CD4-positive, alpha-beta T cell (primary cell): ENCODE measurements at places on chromosomes 2 and 18. TPM values are rescaled to one million over a fixed set of nuclear protein-coding genes. Genes with fewer than 3 reads are reported as not detected.

The INHBB gene
- total RNA-seq: not detected

The G6PC2 gene
- total RNA-seq: not detected

The NAT8 gene
- not detected for total RNA-seq

The SPRED2 gene
- total RNA-seq: 2.8 TPM

DNA sequence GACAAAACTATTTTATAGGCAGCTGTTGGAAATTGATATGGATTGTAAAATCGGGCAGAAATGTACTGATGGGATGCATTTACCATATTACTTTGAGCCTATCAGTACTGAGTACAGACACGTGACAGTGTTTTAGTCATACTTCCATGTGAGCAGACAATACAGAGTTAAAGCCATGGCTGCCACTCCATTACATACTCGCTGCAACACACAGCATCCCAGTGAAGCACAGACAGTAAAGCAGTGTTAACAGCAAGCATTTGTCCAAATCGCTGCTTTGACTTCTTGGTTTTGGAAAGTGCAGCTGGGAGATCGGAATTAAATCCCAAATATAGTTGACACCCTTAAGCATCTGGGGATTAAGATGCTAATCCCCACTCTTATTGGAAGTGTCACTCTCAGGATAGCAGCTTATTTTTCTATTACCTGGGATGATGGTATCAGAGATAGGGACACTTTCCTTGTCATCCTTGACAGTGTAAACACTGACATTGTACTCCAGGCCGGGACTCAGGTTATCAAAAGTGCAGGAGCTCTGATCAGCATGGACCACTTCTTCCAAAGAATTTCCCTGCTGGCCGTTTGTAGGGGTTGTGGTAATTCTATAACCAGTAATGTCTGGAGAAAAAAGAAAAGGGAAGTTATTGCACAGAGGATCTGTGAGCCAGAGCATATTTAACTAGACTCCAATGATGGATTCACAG is 41.6 kb downstream of the FN1 start:
- no peaks in the 10 kb centered on the region for H3K36me3 ChIP-seq
- no peaks in the 10 kb centered on the region for H3K4me1 ChIP-seq
- H3K4me3 ChIP-seq: no peak overlapping the region
- no peak overlapping the region for H3K27ac ChIP-seq
- H3K27me3 ChIP-seq: no peaks in the 10 kb centered on the region
- no peak for DNase-seq

DNA sequence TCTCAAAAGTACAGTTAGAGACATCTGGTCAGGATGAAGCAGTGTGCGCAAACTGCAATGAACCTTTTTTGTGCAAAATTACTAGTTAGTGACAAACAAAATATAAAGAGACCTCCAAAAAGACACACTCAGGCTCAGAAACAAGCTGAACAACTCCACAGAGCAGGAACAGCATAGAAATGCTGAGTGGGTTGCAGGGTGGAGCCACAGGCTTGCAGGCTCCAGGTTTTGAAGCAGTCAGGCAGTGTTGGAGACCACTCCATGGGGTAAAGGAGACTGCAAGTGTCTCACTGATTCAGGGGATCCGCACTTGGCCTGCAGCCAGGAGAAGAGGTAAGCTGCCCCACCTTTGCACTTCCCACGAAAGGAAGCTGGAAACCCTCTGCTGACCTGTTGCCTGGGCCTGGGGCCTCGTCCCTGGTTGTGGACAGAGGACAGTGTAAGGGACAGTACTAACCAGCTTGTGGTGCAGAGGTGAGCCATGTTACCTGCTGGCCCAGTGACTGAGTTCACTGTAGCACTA is 36.4 kb downstream of the CFAP221 start:
- H3K4me3 ChIP-seq: no peak overlapping the region
- H3K27me3 ChIP-seq: no peaks in the 10 kb centered on the region
- no peak overlapping the region for H3K27ac ChIP-seq
- H3K36me3 ChIP-seq: no peaks in the 10 kb centered on the region
- no peaks in the 10 kb centered on the region for H3K4me1 ChIP-seq

DNA sequence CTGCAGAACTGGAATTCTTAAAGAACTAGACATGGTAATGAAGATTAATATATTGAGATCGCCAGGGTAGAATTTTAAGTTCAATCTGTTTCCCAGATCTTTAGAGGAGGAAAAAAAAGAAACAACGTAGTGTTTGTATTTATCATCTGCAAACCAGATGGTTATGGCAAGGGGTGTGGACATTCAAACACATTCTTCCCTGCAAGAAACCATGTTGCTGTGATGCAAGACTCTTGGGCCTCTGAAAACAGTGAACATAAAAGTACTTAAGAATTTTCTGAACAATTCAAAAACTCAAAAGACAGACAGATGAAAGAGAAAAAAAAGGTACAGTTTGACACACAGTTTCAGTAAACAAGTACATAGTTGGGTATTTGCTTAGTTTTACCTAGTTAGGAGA is 35.6 kb downstream of the COL5A2 start:
- H3K4me1 ChIP-seq: no peaks in the 10 kb centered on the region
- no peak overlapping the region for H3K27ac ChIP-seq
- no peaks in the 10 kb centered on the region for H3K27me3 ChIP-seq
- no peak for DNase-seq
- H3K36me3 ChIP-seq: no peaks in the 10 kb centered on the region

DNA sequence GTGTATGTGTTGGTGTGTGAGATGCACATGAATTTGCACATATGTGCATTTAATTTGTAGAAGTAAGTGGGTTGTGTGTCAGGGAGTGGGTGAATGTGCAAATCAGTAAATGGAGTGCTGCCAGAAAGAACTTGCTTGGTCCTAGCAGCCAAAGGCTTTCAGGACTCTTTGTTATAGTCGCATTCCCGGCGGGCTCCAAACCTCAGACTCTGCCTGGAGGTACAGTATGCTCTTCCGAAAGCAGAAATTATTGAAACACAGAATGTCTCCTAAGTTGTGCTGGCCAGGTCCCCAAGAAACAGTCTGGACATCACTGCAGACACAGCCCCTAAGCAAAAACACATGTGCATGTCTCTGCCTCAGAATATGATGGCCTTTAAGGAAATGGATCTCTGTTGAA is 232.4 kb downstream of the INSIG2 start:
- DNase-seq: no peak
- H3K4me1 ChIP-seq: no peaks in the 10 kb centered on the region
- no peak overlapping the region for H3K27ac ChIP-seq
- H3K4me3 ChIP-seq: no peak overlapping the region
- peaks cover 11% of the 10 kb centered on the region for H3K27me3 ChIP-seq

DNA sequence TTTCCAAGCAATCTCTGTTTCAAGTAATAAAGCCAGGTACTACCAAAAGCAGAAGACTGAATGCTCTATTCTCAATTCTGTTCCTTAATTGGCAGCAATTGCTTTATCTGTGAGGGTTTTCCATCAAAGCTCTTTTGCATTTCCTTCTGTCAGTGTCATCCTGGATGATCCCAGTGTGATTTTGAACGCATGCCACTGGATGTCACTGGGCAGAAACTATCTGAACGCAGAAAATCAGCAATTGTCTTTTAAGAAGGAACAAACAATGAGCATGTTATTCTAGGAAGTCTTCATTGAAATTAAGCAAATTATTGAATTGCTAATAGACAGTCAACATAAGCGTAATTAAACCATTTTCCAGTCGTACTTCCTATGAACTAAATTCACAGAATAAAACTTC is 259.0 kb upstream of the REG3G start:
- no peak overlapping the region for H3K4me3 ChIP-seq
- no peaks in the 10 kb centered on the region for H3K36me3 ChIP-seq
- no peak for DNase-seq
- no peak overlapping the region for H3K27ac ChIP-seq
- H3K4me1 ChIP-seq: no peaks in the 10 kb centered on the region

DNA sequence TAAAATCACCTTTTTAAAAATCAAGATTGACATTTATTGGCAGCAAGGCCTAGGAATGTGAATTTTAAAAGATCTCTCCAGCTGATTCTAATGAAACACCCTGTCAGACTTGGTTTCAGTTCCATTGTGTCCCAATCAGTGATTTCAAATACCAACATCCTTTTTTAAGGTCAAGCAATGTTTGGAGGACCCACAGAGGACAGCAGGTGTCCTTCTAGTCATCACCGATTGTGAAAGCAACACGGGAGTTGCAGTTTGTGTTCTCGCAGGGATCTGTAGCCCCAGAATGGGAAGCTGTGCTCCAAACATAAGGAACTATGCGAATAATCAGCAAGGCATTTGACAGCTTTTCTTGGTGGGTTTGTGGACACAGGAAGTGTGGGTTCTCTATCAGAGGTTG is 4.5 kb upstream of the KIDINS220 start:
- peaks cover 2% of the 10 kb centered on the region for H3K27me3 ChIP-seq
- H3K4me1 ChIP-seq: peaks cover 8% of the 10 kb centered on the region
- H3K36me3 ChIP-seq: no peaks in the 10 kb centered on the region
- no peak overlapping the region for H3K4me3 ChIP-seq

DNA sequence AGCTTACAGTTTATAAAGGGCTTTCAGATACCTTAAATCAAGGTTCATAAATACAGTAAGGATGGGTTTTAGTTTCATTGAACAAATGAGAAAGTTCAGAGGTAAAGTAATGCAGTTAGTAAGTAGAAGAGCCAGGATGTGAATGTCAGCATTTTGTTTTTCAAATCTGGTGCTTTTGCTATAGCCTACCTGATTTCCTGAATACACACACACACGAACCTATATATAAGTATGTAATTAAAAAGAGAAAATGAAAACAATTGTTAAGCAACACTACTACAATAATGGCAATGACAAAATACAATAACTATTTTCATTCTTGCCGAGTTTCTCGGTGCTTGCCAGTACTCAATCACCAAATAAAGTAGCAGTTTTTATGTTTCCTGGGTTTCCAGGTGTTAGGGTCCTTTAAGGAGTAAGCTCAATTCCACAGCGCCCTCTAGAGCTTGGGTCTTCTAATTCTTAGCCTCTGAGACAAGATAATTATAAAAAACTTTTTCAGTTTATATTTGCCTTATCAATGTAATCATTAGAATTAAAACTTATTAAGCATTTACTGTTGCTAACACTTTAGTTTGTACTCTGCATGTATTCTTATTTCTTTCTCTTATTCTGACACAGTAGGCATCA is 512.9 kb upstream of the ACVR2A start:
- no peak for DNase-seq
- no peaks in the 10 kb centered on the region for H3K27me3 ChIP-seq
- no peaks in the 10 kb centered on the region for H3K4me1 ChIP-seq
- H3K36me3 ChIP-seq: no peaks in the 10 kb centered on the region

- H3K4me1 ChIP-seq: no peaks in the 10 kb centered on the region
- H3K27me3 ChIP-seq: no peaks in the 10 kb centered on the region
- no peak overlapping the region for H3K27ac ChIP-seq
- H3K4me3 ChIP-seq: no peak overlapping the region
- no peak for DNase-seq
Measured at GRCh38 chr2:189770590-189771322, 8.2 kb upstream of the OSGEPL1 start.

GRCh38 chr2:122868646-122869275 is 1113.3 kb downstream of the TSN start:
- no peak for DNase-seq
- H3K27me3 ChIP-seq: no peaks in the 10 kb centered on the region
- no peak overlapping the region for H3K27ac ChIP-seq

DNA sequence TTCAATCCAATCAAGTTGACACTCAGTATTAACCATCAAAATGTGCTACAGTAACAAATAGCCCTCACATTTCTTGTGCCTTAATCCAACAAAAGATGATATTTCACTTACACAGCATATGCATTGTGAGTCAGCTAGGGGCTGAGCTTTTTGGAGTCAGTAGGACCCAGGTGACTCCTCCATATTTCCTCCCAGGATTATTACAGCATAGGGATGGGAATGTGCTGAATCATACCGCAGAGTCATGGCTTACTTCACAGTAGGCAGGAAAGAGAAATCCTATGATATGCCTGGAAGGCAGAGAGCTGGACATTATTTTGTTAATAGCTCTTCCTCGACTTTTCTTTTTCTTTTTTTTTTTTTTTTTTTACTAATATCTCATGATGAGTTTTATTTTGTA is 153.3 kb downstream of the TMEM182 start:
- no peaks in the 10 kb centered on the region for H3K36me3 ChIP-seq
- no peak overlapping the region for H3K4me3 ChIP-seq
- H3K27me3 ChIP-seq: no peaks in the 10 kb centered on the region
- no peak for DNase-seq
- H3K4me1 ChIP-seq: no peaks in the 10 kb centered on the region

DNA sequence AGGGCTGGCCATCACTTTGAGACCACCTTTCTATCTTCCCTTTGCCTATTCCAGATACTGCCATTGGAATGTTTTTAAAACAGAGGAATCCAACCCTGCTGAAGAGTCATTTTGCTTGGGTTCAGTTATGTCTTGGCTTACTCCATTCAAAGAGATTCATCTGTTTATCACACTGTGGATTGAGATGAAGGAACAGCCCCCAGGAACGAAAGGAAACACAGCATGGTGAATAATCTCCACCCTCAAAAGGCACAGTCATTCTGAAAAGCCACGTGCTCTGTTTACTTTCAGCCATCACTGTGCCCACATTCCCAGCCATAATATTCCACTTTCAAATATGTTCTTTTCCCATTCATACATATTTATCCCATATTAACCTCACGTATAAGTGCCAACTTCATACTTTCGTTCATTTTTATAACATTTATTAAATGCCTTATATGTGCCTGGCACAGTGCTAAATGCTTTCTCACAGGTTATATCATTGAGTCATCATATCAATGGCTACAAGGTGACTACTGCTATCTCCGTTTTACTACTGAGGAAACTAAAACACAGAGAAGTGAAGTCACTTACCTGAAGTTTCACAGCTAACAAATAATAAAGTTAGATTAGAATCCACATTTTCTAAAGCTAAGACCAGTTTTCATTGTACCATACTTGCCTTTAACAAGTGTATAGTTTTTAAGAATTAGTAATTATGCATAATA is 143.6 kb downstream of the OSR1 start:
- H3K4me1 ChIP-seq: no peaks in the 10 kb centered on the region
- no peaks in the 10 kb centered on the region for H3K27me3 ChIP-seq
- no peak for DNase-seq
- no peaks in the 10 kb centered on the region for H3K36me3 ChIP-seq

GRCh38 chr2:80621656-80622055 is 317.1 kb upstream of the LRRTM1 start:
- H3K36me3 ChIP-seq: no peaks in the 10 kb centered on the region
- H3K27ac ChIP-seq: no peak overlapping the region
- H3K27me3 ChIP-seq: no peaks in the 10 kb centered on the region

- no peak for DNase-seq
- no peaks in the 10 kb centered on the region for H3K27me3 ChIP-seq
- H3K4me1 ChIP-seq: peaks cover 27% of the 10 kb centered on the region
- no peak overlapping the region for H3K27ac ChIP-seq
- H3K36me3 ChIP-seq: peaks cover 2% of the 10 kb centered on the region
- H3K4me3 ChIP-seq: no peak overlapping the region
Measured at GRCh38 chr2:27029051-27029450, 3.7 kb upstream of the TMEM214 start.

GRCh38 chr2:160305081-160305750 is 105.1 kb upstream of the ITGB6 start:
- no peak overlapping the region for H3K27ac ChIP-seq
- no peak for DNase-seq
- no peak overlapping the region for H3K4me3 ChIP-seq
- H3K27me3 ChIP-seq: no peaks in the 10 kb centered on the region
